Stimulated activated CD4-positive, alpha-beta T cell treated with anti-CD3 and anti-CD28 coated beads, Interleukin-1b, Interleukin-23, amount 100 ng/mL, for 1 hour (primary cell): ENCODE measurements at places on chromosomes 1 and 21.

- DNase-seq, result no peak
These were observed 148.0 kb upstream of the ERG start for GRCh38 chr21:38646213-38646837.

GRCh38 chr1:3196577-3197245, 127.7 kb downstream of the PRDM16 start:
- no peak for DNase-seq

- no peak for DNase-seq
These were observed 44.5 kb downstream of the PIK3R3 start for GRCh38 chr1:46087891-46088290.

GRCh38 chr1:30678209-30678608, 45.2 kb downstream of the MATN1 start:
- DNase-seq, result no peak

- peak; percentile 63 for DNase-seq
These were observed at the start of gene ACP6 for GRCh38 chr1:147670319-147671001. Gene ACP6 (minus strand): TSS chr1:147670524. CDS start chr1:147670048, 476 bp downstream.

DNA sequence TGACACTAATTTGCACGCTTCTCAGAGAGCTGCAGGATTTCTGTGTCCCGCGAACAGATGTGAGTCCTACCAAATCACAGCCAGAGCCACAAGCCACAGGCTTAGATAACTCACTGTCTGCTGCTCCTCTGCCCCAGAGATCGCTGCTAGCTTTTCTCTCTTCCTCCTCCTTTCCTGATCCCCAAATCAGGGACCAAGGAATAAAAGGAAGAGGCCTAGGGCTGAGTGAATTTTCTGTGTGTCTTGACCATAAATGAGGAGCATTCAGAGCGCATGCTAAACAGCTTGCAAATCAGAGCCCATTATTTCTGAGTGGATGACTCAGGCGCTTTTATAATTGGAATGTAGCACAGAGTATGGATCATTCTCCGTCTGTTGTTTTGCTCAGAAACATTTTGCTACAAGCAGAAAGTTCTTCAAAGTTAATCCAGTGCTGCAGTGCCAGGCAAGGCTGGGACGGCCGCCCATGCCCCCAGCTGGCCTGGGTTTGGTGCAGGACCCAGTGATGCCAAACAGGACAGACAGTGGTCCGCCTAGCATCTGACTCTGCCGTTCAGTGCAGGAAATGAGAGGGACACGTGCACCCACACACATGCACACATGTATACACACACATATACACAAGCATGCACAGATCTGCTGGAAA, 38.2 kb downstream of the KCNAB2 start:
- no peak for DNase-seq

- DNase-seq, result no peak
These were observed 13.9 kb downstream of the WNT2B start for GRCh38 chr1:112522621-112523020.

- no peak for DNase-seq
These were observed 21.1 kb downstream of the TOMM20 start for GRCh38 chr1:235107368-235108184.

DNA sequence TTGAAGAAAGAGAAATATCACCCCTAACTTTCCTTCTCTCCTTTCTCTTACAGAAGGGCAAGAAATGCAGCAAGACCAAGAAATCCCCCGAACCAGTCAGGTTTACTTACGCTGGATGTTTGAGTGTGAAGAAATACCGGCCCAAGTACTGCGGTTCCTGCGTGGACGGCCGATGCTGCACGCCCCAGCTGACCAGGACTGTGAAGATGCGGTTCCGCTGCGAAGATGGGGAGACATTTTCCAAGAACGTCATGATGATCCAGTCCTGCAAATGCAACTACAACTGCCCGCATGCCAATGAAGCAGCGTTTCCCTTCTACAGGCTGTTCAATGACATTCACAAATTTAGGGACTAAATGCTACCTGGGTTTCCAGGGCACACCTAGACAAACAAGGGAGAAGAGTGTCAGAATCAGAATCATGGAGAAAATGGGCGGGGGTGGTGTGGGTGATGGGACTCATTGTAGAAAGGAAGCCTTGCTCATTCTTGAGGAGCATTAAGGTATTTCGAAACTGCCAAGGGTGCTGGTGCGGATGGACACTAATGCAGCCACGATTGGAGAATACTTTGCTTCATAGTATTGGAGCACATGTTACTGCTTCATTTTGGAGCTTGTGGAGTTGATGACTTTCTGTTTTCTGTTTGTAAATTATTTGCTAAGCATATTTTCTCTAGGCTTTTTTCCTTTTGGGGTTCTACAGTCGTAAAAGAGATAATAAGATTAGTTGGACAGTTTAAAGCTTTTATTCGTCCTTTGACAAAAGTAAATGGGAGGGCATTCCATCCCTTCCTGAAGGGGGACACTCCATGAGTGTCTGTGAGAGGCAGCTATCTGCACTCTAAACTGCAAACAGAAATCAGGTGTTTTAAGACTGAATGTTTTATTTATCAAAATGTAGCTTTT, 2.4 kb downstream of the CCN1 start:
- DNase-seq, result no peak

DNA sequence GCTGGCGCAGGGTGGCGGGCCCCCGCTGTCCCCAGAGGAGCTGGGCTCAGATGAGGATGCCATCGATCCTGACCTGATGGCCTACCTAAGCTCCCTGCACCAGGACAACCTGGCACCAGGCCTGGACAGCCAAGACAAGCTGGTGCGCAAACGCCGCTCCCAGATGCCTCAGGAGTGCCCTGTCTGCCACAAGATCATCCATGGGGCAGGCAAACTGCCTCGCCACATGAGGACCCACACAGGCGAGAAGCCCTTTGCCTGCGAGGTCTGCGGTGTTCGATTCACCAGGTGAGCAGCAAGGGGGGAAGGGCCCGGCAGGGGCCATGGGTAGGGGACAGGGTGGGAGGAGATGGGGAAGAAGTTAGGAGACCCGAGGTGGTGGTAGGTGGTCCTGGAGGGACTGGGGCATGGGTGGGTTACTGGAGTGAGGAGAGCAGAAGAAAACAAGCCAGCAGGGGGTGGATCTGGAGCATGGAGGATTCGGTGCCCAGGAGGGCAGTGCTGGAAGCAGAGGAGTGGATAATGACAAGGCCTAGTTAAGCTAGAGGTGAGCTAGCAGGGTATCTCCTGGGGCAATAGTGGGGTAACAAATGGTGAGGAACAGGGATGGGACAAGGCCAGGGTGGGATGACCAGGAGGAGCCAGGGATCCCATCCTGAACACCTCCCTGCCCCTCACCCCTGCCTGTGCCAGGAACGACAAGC, 13.1 kb downstream of the ZBTB7B start:
- no peak for DNase-seq

DNA sequence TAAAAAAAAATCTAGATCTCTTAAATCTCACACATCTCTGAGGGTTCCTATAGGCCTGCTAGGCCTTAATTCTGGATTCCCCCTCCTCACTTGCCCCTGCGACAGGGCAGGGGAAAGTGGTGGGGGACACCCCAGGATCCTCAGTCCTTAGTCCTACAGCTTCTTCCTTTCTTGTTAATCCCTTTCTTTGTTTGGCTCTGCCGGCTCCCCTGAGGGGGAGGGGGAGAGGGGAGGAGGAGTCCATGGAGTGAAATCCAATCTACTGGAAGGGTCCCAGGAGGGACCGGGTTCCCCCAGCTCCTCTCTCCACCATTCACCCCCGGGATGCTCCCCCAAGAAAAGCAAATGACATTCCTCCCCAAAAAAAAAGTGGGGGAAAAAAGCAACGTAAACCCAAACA, 8.5 kb downstream of the MEX3A start:
- DNase-seq, result no peak

DNA sequence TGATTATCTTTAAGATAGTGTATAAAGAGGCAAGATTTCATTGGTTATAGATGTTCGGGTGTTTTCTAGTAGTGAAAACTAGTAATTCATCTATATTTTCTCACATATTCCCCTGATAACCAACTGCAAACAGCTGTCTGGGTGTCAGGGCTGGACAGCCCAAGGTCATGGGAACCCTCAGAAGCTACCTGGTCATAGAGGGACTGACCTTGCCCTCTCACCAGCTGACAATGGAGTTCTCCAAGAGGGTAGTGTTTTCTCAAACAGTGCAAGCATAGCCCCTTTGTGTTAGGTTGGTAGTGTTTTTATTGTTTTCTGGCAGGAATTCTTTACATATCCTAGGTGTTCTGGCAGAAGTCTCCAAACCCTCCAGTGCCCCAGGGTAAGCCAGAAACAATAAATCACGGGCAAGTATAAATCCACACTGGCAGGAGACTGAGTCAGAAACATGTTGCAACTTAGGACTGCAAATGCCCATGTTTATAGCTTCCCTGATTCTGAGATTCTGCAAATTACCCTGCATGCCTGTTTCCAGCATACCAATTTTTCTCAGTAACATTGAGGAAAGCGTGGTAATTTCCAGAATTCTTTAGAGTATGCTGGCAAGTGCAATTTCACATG, 82.8 kb upstream of the ATP1A1 start:
- no peak for DNase-seq

- no peak for DNase-seq
These were observed 18.1 kb upstream of the WASF2 start for GRCh38 chr1:27507960-27508665.

DNA sequence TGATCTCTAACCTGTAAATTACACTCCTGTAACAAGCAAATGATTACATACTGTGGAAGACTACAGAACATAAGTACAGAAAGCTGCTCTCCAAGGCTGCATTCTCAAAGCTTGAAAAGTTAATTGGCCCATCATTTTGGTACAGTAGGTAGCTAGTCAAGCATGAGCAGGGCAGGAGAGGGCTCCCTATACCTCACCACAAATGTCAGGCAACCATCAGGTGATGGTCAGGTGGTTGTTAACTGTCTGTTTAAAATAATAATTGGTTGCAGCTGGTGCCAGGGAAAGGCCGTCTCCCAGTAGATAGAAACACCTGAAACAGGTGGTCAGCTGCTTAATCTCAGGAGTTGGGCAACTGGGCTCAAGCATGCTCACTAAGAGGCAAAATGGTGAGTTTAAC, 13.1 kb upstream of the SLC1A7 start:
- DNase-seq, result no peak

GRCh38 chr1:2934642-2935081, 86.6 kb upstream of the ACTRT2 start:
- no peak for DNase-seq

- no peak for DNase-seq
These were observed 115.0 kb upstream of the GALNT2 start for GRCh38 chr1:229951856-229952534.
